Activated naive CD4-positive, alpha-beta T cell treated with anti-CD3 and anti-CD28 coated beads for 36 hours (primary cell): ENCODE measurements at places on chromosomes 1 and 21. TPM values are rescaled to one million over a fixed set of nuclear protein-coding genes. Genes with fewer than 3 reads are reported as not detected.
A peak's percentile ranks its signal among the peaks of the same experiment; 100 is the strongest.

DNA sequence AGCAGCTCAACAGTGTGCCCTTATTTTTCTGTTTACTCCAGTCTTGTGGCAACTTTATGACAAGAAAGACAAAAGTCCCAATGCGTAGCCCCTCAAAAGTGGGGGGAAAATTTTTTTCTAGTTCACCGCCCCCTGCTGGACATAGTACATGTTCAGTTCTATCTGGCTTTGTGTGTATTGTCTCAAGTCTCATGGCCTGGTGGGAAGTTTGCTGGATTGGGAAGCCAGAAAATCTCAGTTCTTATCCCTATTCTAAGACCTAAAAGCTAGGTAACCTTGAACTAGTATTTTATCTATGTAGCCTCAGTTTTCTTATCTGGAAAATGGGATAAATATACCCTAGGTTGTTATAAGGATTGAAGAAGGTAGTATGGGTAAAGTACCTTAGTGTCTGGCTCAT lies 55.8 kb upstream of the LDLRAP1 start:
- peak; percentile 51 for DNase-seq

- DNase-seq: no peak
These were observed 55.4 kb upstream of the GREM2 start for GRCh38 chr1:240667351-240667750.

GRCh38 chr1:216617081-216617875 lies 106.0 kb downstream of the ESRRG start:
- no peak for DNase-seq

TLR5 gene
- total RNA-seq: 0.93 TPM

DNA sequence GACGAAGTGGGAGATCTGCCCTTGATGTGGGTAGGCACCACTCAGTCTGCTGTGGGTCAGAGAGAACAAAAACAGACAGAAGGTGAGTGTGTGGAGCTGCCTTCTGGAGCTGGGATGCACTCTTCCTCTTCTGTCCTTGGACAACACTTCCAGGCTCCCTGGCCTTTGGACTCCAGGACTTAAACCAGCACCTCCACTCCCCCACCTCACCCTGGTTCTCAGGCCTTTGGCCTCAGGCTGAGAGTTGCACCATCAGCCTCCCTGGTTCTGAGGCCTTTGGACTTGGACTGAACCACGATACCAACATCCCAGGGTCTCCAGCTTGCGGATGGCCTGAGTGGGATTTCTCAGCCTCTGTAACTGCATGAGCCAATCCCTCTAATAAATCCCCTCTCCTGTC lies 68.1 kb upstream of the STUM start:
- DNase-seq: no peak

OR2W3 gene
- total RNA-seq: not detected

DNA sequence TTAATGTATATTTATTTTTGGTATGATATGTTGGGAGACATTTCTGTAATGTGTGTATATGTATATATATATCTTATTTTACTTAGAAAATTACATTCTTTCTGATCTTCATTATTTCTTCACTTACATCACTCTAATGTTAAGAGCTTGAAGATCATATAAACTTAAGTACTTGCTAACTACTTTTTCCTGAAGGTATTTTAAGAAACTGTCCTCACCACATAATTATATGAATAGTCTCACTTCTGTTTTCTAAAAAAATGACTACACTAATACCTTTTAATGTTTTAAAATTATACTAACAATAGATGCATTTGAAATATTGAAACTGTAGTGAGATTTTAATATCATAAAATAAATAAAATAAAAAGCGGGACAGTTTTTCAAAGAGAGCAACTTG lies 377.1 kb downstream of the LRRIQ3 start:
- no peak for DNase-seq

DNA sequence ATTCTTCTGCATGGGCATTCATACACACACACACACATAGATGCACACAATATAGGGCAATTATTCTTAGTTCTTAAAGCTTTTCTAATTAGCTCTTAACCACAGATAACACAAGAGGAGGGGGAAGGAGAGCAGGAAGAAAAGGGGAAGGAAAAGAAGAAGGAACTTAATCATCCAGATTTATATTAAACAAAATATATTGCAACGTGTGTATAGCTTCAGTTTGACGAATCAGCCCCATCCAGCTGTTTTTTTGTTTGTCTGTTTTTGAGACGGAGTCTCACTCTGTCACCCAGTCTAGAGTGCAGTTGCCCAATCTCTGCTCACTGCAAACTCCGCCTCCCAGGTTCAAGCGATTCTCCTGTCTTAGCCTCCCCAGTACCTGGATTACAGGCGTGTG lies 21.7 kb upstream of the ANKRD13C start:
- DNase-seq: no peak

C21orf58 gene
- total RNA-seq: 24.2 TPM

- no peak for DNase-seq
These were observed 503.9 kb upstream of the USP24 start for GRCh38 chr1:55718758-55719671.

LDLRAD2 gene
- not detected for total RNA-seq

SH2D1B gene
- not detected for total RNA-seq

DNA sequence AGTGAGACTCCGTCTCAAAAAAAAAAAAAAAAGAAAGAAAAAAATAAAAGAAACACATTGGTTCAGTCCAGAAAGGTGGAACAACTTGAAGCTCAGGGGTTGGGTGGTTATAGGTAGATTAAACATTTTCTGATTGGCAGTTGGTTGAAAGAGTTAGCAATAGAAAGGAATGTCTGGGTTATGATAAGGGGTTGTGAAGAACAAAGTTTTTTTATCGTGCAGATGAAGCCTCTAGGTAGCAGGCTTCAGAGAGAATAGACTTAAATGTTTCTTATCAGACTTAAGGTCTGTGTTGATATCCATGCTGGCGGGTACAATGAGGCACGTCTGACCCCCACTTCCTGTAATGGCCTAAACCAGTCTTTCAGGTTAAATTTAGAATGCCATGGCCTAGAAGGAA lies 45.0 kb upstream of the PDE9A start:
- DNase-seq: no peak

PGLYRP3 gene
- not detected for total RNA-seq

DNASE2B gene
- total RNA-seq: not detected

FMO1 gene
- not detected for total RNA-seq

DNA sequence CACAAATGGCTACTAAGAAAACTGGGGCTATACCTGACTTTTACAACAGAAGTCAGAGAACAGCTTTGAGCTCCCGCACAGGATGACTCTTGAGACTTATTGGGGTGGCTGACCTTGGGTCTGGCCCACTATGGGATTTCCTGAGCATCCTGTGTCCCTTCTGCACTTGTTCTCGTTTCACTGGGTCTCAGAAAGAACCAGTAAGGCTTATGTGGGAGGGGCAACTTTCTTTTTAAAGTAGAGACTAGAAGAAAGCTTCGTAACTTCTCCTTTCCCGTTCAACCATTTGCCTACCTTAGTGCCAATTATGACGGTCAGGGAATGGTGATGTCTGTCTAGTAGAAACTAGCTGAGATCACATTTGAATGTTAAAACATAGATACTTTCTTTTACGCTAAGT lies 59.5 kb upstream of the C1orf105 start:
- no peak for DNase-seq

S1PR1 gene
- total RNA-seq: 129 TPM

- no peak for DNase-seq
These were observed 23.7 kb downstream of the PRRX1 start for GRCh38 chr1:170687621-170688020.

S100A7 gene
- total RNA-seq: not detected

DNA sequence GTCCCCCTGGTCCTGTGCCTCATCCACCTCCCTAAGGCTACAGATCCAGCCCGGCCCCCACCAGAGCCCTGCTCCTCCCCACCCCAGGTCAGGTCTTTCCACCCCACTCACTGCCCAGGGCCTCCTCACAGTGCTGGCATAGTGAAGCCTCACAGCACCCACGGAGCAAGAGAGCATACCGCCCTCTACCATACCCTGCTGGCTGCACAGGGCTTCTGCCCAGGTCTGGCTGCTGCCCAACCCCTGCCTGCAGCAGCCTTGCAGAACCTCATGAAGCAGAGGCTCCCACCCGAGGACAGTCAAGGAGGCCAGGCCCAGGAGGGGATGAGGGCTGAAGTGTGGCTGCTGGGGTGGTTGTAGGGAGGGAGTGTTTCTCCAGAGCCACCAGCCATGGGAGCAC lies 19.7 kb upstream of the ARF1 start:
- DNase-seq: no peak

DNA sequence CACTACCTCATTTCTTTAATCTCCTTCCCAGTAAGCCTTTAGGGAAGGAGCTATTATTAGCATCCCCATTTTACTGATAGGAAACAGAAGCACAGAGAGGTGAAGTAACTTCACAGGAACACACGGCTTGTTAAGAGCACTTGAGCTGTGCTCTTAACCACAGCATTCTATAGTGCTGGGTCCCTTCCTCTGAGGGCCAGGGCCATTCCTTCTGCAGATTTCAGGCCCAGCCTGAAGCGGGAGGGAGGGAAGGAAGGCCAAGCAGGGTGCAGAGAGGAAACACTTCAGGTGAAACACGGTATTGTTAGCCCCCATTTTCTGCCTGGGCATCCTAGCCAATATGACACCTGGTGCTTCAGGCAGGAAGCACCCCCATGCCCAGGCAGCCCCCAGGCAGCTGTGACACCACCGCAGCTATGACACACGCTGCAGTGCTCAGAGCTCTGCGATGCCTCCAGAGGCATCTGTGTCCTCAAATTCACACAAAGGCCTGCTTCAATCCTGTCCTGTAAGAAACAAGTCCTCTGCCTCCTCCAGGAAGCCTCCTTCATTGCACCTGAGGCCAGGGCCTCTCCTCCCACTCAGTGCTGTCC lies 4.5 kb upstream of the EXTL1 start:
- DNase-seq: peak; percentile 33

CD160 gene
- not detected for total RNA-seq

- no peak for DNase-seq
These were observed 56.5 kb downstream of the SDC3 start for GRCh38 chr1:30852026-30852425.

DNA sequence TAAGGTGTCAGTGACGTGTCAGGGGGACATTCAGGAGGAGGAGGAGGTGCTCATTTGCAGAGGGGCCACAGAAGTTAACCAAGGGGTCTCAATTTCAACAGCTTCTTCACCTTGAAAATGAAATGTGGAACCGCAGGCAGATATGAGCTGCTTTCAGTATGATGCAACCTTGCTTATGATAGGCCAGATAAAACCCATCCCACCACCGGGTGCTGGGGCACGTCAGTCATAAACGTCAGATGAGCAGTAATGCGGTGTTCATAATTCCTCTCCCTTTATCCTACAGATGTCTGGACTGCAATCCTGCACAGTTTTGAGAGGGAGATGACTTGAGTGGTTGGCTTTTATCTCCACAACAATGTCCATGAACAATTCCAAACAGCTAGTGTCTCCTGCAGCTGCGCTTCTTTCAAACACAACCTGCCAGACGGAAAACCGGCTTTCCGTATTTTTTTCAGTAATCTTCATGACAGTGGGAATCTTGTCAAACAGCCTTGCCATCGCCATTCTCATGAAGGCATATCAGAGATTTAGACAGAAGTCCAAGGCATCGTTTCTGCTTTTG lies 1.7 kb downstream of the PTGFR start:
- DNase-seq: no peak

SCAMP3 gene
- 80.3 TPM for total RNA-seq

- peak; percentile 69 for DNase-seq
These were observed 5.7 kb downstream of the LRRC71 start for GRCh38 chr1:156926175-156926574.

DNA sequence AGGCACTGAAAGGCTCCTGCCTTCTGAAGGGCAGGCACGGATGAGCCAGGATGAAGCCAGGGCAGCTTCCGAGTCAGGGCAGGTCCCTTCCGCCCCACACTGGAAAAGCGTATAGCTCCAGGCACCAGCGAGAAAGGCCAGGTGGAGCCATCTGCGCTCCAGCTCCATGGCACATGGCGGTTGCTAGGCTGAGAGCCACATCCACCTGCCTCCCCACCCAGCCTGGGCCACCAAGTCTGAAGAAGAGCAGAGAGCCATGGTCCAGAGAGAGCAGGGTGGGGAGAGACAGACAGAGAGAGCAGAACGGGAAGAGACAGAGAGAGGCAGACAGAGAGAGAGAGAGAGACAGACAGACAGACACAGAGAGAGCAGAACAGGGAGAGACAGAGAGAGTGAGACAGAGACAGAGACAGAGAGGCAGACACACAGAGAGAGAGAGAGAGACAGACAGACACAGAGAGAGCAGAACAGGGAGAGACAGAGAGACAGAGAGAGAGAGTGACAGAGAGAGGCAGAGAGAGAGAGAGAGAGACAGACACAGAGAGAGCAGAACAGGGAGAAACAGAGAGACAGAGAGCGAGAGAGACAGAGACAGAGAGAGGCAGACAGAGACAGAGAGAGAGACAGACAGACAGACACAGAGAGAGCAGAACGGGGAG lies 5.2 kb downstream of the FNDC10 start:
- DNase-seq: no peak

NBPF4 gene
- total RNA-seq: not detected

DNA sequence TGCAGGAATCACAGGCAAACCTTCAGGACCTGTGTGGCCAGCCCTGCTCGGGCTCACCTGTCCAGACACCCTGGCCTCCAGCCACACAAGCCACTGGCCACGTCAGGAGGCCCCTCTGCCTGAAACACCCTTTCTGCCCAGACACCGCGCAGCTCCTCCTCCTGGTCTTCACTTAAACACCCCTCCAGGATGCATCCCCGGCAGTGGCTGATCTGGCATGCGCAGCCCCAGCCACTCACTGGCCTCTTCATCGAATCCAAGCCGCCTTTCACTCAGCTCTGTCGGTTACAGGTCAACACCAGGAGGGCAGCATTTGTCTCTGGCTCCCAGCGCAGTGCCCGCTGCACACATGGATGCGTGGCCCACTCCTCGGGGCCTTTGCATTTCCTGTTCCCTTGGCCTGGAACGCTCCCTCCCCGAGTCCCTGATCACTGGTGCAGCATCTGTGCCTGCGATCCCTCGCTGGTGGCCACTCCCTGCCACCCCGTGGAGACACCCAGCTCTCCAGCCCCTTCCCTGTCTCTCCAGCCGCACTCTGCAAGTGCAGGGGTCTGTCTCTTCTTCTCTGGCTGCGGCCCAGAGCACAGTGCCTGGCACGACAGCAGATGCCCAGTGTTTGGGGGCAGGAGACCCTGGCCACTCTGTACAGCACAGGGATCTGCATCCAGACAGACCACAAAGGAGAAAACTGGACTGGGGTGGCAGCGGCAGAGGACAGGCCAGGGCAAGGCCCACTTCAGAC lies 9.4 kb downstream of the TPRG1L start:
- DNase-seq: no peak

GRCh38 chr1:182998482-182998881 lies 24.7 kb upstream of the LAMC1 start:
- DNase-seq: no peak

MAGOH gene
- total RNA-seq: 83.7 TPM

KIF26B gene
- not detected for total RNA-seq

GRCh38 chr1:159855709-159856108 lies 6.7 kb downstream of the VSIG8 start:
- DNase-seq: no peak

INTS3 gene
- 40.4 TPM for total RNA-seq

GRCh38 chr1:206062464-206062863 lies 9.5 kb downstream of the RHEX start:
- DNase-seq: no peak

GREM2 gene
- total RNA-seq: 0.25 TPM
